ENCODE measurements at places on chromosomes 7 and 10. TPM values are rescaled to one million over a fixed set of nuclear protein-coding genes. Genes with fewer than 3 reads are reported as not detected.
A peak's percentile ranks its signal among the peaks of the same experiment; 100 is the strongest.

- no peak for DNase-seq
Observed at GRCh38 chr10:35040760-35041501, 49.2 kb downstream of the CUL2 start.

DNA sequence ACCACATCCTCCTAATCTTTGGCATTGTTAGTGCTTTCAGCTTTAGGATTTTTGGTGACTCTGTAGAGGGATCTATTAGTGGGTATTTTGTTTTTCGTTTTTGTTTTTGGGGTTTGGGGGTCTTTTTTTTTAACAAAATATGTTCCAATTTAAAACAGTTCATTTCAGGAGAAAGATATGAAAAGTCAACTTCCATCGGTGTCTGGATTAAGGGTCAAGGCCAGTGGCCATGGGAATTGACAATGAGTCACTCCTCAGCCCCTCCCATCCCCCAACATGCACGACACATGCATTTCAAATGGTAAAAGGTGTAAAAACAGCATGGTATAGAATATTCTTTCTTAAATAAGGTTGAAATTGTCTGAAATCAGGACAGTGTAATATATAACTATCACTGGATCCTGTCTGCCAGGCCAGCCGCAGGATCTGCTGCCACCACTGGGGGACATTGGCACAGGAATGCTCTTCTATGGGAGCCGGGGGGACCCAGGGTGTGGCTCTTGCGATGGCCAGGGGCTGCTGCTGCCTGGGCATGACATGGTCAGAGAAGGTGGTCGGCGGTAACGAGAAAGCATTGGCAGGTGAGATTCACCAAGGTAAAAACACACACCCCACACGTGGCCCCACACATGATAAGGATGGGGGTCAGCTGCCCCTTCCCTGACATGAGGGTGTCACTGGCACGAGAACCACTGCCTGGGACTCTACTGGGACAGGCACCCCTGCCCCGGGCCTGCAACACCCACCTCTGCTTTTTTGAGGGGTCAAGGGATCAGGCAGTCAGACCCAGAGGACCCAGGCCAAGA, 126.2 kb upstream of the KCTD7 start:
- no peak for DNase-seq

GRCh38 chr10:5565671-5566581, 41.2 kb downstream of the CALML3 start:
- peak; percentile 12 for DNase-seq

Gene TWIST1
- total RNA-seq, result not detected

DNA sequence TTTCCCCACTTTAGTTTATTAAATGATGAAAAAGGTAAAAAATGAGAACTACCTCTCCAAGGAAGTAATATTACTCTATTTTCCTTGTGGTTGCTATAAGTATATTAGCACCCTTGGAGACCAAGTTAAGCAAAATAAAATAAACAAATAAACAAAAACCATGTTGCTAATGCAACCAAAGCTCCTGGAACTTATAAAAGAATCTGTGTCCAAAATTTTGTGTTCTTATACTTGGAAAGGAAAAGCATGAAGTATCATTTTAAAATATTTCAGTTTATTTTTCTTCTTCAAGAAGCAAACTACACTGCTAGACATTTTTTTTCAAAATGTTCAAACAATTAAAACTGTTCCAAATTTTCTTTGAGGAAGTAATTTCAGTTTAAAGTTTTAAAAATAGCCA, 441.9 kb upstream of the LRRTM3 start:
- DNase-seq, result no peak

GRCh38 chr7:6254866-6255265, 17.6 kb downstream of the CYTH3 start:
- DNase-seq, result no peak

DNA sequence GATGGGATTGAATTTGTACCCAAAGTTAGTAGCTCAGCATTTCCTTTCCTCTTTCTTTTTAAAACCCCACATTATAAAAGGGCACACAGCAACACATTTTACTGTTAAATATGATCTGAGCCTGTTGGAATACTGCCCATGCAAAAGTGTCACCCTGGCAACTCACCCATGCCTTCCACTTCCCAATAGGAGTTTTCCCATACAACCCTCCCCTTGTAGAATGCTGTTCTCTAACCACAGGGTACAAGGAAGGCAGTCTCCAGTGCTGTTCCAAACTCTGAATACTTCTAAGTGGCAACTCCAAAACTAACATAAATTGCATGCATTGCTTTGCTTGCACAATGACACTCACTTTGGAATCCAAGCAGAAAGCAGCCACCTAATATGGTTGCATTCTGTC, 60.8 kb downstream of the NRCAM start:
- DNase-seq, result no peak

Gene FAM237B
- total RNA-seq, result not detected

Gene MYL10
- not detected for total RNA-seq

Gene MSS51
- 1.6 TPM for total RNA-seq

DNA sequence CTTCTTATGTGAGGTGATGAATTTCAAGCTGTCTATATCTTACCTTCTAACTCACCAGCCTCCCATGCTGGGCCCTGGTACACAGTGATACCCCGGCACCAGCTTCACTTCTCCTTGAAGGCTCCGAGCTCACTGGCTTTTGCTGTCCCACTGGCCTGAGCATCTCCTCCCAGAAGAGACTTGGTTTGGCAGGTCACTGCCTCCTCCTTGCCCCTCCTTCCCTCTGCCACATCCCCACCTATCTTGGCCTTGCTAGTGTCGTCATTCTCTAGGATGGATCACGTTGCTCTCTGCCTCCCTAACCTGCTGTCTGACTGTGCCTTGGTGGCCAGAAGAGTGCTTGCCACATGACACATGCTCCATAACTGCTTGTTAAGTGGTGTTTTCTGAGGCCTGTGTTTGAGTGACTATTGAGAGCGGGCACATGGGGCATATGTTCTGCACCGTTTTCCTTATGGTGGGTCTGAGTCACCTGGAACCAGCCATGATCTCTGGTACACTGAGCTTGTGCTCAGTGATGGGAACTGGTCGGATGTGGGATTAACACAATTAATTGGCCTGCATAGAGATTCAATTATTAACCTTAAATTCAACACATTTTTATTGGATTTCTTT, 86.5 kb downstream of the TMEM178B start:
- DNase-seq, result no peak

Gene RPEL1
- 0.17 TPM for total RNA-seq

Gene MRC1
- total RNA-seq, result not detected

Gene PNLIPRP2
- not detected for total RNA-seq

Gene LSM5
- total RNA-seq, result 141 TPM

Gene MXI1
- 27.5 TPM for total RNA-seq

GRCh38 chr10:76356557-76356956, 925.1 kb downstream of the LRMDA start:
- DNase-seq, result no peak

DNA sequence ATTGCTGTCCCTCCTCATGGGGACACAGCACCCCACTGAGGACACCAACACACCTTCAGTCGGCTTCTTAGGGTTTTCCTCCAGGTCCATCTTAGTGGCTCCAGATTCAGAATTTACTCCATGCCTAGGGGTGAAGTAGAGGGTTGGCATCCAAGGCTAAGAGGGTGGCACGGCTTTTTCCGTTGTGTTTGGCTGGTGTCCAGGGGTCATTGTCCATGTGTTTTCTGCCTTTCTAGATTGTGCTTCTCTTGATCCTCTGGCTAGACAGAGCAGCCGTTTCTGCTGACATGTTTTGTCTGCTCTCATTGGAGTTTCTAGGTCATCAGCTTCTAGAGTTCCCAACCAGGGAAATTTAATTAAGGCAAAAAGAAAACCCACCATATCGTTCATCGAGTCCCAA, 291.6 kb upstream of the CELF2 start:
- DNase-seq, result no peak

- DNase-seq, result no peak
Observed at GRCh38 chr7:7164591-7164990, 17.8 kb upstream of the C1GALT1 start.

- DNase-seq, result peak; percentile 48
Observed at GRCh38 chr7:129110258-129110981, 34.1 kb upstream of the TSPAN33 start.

DNA sequence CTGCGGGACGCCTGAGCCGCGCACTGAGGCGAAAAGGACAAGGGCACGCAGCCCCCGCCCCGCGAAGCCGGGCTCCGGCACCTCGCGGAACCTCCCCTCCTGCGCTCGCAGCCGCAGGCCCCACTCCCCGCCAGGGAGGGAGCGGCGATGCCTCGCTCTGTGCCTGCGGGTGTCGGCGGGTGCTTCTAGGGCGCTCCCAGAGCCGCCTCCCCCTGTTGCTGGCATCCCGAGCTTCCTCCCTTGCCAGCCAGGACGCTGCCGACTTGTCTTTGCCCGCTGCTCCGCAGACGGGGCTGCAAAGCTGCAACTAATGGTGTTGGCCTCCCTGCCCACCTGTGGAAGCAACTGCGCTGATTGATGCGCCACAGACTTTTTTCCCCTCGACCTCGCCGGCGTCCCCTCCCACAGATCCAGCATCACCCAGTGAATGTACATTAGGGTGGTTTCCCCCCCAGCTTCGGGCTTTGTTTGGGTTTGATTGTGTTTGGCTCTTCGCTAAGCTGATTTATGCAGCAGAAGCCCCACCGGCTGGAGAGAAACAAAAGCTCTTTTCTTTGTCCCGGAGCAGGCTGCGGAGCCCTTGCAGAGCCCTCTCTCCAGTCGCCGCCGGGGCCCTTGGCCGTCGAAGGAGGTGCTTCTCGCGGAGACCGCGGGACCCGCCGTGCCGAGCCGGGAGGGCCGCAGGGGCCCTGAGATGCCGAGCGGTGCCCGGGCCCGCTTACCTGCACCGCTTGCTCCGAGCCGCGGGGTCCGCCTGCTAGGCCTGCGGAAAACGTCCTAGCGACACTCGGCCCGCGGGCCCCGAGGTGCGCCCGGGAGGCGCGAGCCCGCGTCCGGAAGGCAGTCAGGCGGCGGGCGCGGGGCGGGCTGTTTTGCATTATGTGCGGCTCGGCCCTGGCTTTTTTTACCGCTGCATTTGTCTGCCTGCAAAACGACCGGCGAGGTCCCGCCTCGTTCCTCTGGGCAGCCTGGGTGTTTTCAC, 519 bp downstream of the ITGB8 start:
- DNase-seq, result peak; percentile 18

- DNase-seq, result no peak
Observed at GRCh38 chr7:90459888-90460287, 9.6 kb upstream of the PTTG1IP2 start.

GRCh38 chr7:34371922-34372321, 286.1 kb upstream of the NPSR1 start:
- DNase-seq, result no peak

DNA sequence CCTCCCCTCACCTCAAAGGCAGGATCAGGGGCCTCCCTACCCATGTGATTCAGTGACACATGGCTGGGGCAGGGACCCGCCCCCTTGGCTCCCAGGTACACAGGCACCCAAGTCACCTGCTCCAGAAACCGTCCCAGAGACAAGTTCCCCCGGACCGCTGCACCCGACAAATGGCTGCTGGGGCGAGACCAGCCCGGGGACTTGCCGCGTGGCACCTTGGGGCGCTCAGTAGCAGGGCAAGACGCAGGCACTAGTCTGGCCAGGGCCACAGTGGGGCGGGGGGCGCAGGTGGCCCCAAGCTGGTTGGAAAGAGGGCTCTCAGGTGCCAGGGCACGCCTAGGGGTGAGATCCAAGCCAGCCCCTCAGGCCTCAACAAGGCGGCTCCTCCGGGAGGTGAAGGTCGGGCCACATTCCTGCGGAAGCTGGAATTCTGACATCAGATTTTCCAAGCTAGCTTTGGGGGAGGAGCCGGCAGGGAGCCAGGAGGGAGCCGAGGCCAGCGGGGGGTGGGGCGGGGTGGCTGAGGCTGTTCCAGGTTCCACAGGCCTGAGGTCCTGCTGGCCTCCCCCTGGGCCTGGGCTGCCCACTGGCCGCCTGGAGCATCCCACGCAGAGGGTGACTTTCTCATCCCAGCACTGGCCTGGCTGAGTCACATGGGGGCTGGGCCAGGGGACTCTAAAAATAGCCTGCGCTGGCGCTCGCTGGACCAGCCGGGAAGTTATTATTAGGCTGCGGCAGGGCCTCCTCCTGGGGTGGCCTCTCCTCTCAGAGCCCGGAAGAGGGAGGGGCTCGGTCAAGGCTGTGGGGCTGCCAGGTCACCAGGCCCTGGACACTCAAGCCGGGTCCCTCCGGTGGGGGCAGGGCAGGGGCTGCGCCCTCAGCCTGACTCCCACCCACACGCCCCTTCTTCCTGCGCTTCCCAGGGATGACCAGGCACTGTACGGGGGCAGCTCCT, 20.5 kb upstream of the INPP5A start:
- no peak for DNase-seq

GRCh38 chr7:33842150-33842549, 63.2 kb upstream of the BMPER start:
- DNase-seq, result no peak

- no peak for DNase-seq
Observed at GRCh38 chr10:93773120-93773519, 15.4 kb downstream of the LGI1 start.

DNA sequence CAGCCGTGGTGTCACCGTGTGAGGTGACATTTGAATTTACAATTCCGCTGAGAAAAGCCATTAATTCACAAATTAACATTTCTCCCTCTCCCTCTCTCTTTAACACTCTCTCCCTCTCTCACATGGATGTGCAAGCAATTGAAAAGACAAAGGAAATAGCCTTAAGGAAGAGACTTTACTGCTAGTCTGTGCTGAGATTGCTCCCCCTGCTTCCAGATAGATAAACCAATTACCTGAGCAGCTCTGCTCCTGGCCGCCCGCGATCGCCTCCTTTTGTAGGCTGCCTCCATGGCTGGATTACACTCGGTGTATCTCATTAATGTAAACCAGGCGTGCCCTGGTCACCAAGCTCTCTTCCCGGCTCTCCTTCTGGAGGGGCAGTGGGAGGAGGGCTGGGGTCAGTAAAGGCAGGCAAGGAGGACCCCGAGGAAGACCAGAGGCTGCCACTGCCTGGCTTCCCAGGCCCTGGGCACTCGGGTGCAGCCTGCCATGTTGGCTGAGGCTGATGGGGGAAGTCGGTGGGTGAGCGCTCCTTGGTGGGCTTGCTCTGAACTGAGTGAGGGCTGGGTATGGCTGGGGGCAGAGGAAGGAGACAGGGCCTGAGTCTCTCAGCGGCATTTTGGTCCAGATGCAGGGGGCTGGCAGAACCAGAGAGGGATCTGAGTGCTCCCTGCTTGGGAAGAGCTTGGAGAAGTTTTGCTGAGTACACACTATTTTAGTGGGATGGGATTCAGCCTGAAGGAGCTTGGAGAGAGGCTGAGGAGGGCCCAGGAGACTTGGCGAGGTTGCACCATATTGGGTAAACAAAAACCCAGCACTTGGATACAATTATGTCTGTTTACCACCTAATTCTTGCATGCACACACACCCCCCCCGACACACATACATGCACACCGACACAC, 42.9 kb downstream of the PAX2 start:
- no peak for DNase-seq

DNA sequence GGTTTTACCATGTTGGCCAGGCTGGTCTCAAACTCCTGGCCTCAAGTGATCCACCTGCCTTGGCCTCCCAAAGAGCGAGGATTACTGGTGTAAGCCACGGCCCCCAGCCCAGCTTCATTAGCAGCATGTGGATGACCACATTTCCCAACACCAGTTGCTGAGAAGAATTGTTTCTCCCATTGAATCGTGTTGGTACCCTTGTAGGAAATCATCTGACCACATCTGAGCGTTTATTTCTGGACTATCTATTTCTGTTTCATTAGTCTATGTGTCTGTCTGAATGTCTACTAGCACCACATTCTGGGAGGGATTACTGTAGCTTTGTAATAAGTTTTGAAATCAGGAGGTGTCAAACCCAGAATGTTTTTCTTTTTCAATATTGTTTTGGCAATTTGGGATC, 89.6 kb downstream of the LCOR start:
- DNase-seq, result no peak

GRCh38 chr7:102273749-102274712, 12.6 kb upstream of the SH2B2 start:
- DNase-seq, result no peak

Gene C10orf105
- total RNA-seq, result 0.36 TPM

Gene OR2A12
- total RNA-seq, result not detected

Data from activated naive CD4-positive, alpha-beta T cell treated with anti-CD3 and anti-CD28 coated beads for 36 hours (primary cell).